Sigmoid colon (tissue), 7 donors: ENCODE measurements at places on chromosomes 7 and 10.

DNA sequence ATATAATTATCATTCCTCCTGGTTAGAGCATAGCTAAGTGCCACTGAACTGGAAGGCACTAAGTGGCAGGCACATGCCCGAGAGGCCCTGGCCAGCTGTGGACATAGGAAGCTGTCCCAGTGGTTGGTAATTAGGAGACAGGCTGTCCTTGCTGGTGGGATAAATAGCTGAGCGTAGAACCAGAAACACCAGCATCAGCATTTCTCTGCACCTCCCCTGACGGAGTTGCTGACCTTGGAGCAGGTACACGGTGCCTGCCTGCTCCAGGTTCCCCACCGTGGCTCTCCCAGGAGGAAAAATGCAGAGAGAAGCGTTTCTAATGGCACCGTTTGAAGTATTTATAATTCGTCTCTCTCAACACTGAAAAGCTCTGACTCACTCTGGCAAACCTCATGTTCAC is 5.6 kb upstream of the ABLIM1 start:
- no peak for DNase-seq
- H3K36me3 ChIP-seq: no peaks in the 10 kb centered on the region
- H3K4me1 ChIP-seq: no peaks in the 10 kb centered on the region
- no peak overlapping the region for H3K4me3 ChIP-seq

GRCh38 chr7:74212661-74213060 is 2.9 kb downstream of the LAT2 start:
- H3K36me3 ChIP-seq: no peaks in the 10 kb centered on the region
- H3K4me3 ChIP-seq: no peak overlapping the region
- DNase-seq: no peak
- H3K27me3 ChIP-seq: no peaks in the 10 kb centered on the region
- H3K27ac ChIP-seq: no peak overlapping the region

GRCh38 chr10:105718207-105718995 is 1077.3 kb downstream of the SORCS3 start:
- DNase-seq: no peak
- no peaks in the 10 kb centered on the region for H3K27me3 ChIP-seq
- H3K27ac ChIP-seq: no peak overlapping the region
- H3K4me3 ChIP-seq: no peak overlapping the region
- H3K4me1 ChIP-seq: no peaks in the 10 kb centered on the region

DNA sequence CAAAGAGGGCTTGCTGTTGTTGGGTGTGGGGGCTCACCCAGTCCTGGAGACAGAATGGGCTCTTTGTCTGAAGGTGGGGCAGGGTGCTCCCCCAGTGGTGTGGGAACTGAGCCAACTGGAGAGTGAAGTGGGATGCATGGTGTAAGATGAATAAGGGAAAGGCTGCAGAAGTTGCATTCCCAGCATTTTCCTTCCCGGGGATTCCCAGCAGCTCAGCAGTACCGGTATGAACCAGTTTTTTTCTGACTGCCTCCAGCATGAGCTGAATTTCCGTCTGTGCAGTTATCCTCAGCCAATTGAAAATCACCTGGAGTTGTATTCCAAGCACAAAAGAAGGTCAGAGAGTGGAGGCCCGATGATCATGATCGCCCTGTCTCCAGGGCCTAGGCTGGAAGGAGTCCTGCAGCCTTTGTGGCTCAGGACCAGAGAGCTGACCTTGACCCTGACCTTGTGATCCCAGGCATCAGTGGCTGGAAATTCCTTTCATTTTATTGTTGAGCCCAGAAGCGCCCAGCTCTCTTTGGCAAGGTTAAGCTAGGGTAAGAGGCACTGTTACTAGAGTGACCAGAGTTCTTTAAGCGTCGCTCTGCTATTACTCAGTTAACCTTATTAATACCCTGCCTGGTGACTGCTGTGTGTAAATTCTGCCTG is 33.4 kb downstream of the OGDH start:
- H3K4me1 ChIP-seq: peaks cover 43% of the 10 kb centered on the region
- no peaks in the 10 kb centered on the region for H3K27me3 ChIP-seq
- DNase-seq: no peak
- no peaks in the 10 kb centered on the region for H3K36me3 ChIP-seq
- H3K4me3 ChIP-seq: no peak overlapping the region

DNA sequence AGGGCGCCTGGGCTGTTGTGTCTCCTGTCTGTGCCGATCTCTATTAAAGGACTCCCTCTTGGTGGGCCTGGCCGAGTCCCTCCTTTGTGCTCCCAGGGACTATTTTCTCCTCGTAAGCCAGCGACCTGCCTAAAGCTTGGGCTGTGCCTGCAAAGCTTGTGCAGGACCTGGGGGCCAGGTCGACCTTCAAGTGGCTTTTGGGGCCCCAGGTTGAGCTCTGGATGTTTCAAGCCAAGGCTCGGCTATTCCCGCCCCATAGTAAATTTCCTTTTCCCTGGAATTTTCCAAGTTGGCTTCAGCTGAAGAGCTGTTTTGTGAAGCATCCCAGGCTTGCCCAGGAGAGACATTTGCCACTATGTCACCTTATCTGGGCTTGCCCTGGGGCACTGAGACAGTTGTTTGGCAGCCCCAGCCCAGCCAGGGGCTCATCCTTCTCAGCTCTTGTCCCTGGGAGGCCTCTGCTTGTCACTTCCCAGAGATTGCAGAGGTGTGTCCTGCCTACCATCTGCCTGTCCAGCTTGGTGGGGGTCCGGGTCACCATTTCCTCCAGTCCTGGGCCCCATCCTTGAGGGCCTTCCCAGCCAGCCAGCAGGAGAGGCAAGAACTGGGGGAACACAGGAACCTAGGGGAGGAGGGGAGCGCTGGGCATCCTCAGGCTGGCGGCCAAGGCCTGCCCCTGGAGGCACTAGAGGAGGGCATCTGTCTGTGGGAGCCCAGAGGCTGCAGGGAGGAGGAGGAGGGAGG is 20.2 kb downstream of the ZMIZ2 start:
- peaks cover 35% of the 10 kb centered on the region for H3K36me3 ChIP-seq
- no peak for DNase-seq
- no peaks in the 10 kb centered on the region for H3K27me3 ChIP-seq
